ENCODE measurements at places on chromosomes 1 and 21. TPM values are rescaled to one million over a fixed set of nuclear protein-coding genes. Genes with fewer than 3 reads are reported as not detected.
A peak's percentile ranks its signal among the peaks of the same experiment; 100 is the strongest.

DNA sequence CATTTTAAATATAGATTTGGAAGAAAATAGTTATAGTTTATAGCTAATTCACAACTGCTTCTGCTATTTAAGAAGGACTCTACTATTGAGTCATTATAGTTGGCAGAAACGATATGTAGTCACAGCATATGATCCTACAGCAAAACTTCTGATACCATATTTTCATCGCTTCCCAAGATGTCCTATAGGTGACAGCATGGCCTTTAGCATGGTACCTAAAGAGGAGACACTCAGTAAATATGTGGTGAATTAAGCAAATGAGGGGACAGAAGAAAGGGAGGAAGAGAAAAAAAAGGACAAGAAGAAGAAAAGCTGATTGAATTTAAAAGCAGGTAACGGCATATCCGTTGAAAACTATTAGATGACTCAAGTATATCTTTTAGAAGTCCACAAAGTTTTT is 77.2 kb downstream of the PTGER3 start:
- no peak for DNase-seq

- DNase-seq = no peak
Measured at GRCh38 chr21:32566741-32567389, 18.5 kb downstream of the TCP10L start.

- DNase-seq = peak; percentile 27
Measured at GRCh38 chr1:99986656-99987225, 16.9 kb downstream of the SLC35A3 start.

DNA sequence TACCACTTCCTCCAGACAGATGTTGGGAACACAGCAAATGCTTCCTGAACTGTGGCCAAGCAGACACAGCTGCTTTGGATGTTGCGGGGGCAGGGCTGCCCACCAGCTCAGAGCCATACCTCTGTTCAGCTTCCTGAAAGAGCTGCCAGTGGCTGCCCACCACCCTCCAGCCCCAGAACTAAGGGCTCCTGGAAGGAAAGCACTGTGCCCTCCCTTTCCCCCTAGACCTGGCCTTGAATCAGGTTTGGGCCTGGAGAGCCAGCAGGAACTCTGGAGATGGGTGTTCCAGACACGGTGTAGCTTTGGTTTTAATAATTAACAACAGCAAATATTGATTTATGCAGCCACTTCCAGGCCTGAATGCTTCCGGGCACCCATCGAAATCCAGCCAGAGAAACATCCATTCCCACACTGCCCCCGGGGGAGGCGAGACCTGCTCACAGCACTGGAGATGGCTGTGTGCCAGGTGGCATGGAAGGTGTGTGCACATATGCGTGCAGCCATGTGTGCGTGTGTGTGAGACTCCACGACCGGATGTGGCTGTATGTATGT is 45.7 kb downstream of the RAP1GAP start:
- DNase-seq = no peak

GRCh38 chr1:72177711-72178110 is 104.6 kb downstream of the NEGR1 start:
- peak; percentile 9 for DNase-seq

GRCh38 chr1:27958513-27958912 is 1.3 kb upstream of the XKR8 start:
- no peak for DNase-seq

- no peak for DNase-seq
Measured at GRCh38 chr21:26461500-26461899, 111.6 kb downstream of the CYYR1 start.

DNA sequence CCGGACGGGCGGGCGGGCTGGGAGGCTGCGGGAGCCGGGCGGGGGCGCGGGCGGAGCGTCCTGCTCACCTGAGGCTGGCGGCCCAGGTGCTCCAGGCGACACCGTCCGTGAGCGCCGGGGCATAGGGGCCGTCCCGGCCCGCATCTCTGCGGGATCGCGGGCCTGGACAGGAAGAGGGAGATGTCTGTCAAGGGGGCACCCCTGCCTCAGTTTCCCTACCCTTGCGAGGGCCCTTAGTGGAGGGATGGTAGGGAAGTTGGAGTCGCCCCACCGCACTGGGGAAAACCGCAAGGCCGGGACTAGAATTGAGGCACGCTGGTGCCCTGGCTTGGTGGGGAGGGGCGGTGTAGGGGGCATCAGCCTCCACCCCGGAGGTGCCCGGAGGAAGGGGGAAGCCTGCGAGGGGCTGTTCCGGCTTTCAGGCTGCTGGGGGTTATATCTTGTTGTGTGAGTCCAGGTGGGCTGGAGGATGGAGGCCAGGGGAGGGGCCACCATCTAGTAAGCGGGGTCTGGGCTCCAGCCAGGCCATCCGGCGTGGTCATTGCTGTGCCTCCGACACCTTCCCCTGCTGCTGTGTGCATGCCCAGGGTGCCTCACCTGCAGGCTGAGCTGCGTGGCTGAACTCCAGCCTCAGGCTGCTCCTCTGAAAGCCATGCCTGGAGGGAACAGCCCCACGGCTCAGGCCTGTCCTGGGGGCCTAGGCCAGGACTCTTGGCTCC is 580 bp downstream of the VWA1 start:
- no peak for DNase-seq

- no peak for DNase-seq
Measured at GRCh38 chr1:157995583-157996169, 2.2 kb downstream of the KIRREL1 start.

DNA sequence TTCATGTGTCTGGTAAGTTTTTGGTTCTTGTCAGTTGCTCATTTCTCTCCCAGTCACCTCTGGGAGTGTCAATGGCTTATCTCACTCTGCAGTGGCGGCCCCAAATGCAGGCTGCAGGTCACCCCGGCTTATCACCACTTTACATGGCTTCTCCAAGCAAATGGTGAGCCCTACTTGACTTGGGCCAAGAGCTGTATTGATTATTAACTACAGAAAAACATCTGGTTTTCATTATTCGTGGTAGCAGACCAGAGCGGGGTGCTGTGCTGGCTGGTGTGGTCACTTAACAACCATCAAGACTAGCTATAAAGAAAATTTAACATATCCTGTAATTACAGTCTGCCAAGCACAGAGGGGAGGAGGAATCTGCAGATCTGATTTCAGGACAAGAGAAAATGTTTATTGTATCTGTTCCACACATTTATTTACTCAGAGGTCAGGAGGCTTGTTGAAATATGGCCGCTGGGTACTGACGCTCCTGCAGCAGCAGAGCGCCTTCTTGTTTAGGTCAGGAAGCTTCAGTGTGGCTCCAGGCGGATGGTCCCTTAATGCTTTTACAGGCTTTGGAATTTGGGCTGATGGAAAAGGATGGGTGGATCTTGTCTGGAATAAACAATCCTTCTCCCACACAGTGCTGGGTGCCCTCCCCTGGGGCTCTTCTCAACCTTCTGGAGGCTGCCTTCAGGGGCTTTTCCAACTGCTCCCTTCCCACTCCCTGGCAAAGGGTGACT is 87.8 kb downstream of the HLX start:
- no peak for DNase-seq

The S100A4 gene
- total RNA-seq = 5.4 TPM

The MCOLN3 gene
- total RNA-seq = not detected

The IL23R gene
- total RNA-seq = not detected

The LCE1A gene
- not detected for total RNA-seq

The MTHFR gene
- total RNA-seq = 25.9 TPM

The CYYR1 gene
- 6.3 TPM for total RNA-seq

Measured in lung microvascular endothelial cell (primary cell).